Renal cortex interstitium (tissue), 15 donors: ENCODE measurements at places on chromosomes 7 and 10. TPM values are rescaled to one million over a fixed set of nuclear protein-coding genes. Genes with fewer than 3 reads are reported as not detected.

AEBP1 gene
- 81.7 TPM for polyA plus RNA-seq

DNA sequence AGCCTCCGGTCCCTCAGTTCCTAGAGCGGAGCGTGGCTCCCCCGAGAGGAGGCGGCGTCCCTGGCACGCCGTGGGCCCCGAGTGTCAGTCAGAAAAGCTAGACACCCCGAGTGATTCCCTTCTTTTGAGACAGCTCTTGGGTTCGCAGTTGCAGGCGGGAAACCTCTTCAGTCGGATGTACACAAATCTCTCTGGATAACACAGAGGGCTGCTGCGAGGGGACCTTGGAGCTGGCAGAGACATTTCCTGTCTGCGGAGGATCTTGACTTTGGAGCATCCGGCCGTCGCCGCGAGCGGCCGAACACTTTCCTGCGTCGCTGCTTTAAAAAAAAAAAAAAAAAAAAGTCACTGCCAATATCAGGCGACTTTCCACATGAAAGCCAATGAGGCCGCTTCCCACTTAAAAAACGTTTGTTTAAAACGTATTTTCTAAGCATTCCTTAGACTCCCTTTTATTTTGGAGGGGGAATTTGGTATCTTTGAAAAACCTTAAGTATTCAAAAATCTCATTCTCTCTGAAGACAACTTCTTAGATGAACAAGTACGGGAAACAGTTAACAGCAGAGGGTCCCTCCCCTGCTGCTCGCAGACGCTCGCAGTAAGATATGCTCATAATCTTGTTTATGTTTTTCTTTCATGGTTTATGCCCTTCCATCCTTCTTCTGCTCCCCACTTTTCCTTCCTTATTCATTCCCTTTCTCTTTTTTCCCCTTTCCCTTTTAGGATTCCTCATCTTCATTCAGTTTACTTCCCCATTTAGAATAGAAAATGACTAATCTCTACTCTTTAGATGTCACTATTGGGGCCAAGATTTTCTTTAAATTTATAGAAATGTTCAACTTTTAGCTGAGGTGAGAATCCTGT lies 10.0 kb downstream of the HHEX start:
- no peak for DNase-seq

- no peak for DNase-seq
Observed at GRCh38 chr10:115957012-115957399, 316.0 kb downstream of the GFRA1 start.

CUBN gene
- 200 TPM for polyA plus RNA-seq

- no peak for DNase-seq
Observed at GRCh38 chr10:124291001-124291701, 127.6 kb downstream of the OAT start.

CCDC146 gene
- polyA plus RNA-seq = 20.4 TPM
